ENCODE measurements at places on chromosomes 7 and 10.

DNA sequence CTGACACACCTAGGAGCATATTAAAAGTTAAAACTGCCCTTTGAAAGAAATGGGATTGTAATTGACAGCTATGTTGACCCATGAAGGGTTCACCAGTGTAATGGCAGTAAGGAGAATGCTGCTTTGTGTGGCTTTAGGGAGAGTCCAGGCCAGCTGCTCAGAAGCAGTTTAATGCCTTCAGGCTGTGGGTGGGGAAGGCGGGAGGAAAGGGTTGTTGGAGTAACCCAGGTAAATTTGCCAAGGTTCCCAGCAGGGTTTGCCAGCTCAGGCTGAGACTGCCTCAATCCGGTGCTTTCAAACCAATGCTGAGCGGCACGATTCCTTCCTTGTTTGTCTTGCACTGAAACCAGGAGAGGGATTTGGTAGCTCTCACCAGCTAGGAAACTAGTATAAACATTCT lies 637.2 kb downstream of the INHBA start:
- no peak for DNase-seq

- no peak for DNase-seq
Measured at GRCh38 chr7:2276107-2276506, 34.1 kb downstream of the NUDT1 start.

DNA sequence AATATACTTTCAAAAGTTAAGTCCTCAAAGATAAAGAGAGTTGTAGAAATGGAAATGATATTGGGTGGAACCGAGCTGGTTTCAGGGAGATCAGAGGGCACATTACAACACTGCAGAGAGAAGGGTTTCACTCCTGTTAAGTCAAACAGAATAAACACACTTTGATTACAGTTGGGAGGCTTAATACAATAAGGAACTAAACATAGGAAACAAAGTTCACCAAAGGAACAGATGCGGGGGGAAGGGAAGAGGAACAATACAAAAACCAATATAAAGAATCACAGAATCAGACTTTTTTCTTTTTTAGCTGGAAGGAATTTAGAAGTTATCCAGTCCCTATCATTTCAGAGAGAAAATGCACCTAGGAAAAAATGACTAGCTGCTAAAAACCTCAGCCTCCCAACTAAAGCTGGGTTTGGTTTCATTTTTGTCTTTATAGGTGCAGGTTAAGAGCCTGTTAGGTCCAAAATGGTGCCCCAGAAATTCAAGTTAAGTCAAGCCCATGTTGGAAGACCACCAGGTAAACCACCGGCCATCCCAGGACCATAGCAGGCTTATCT lies 81.9 kb downstream of the DNMBP start:
- DNase-seq = no peak

GRCh38 chr10:58104351-58104751 lies 163.3 kb downstream of the IPMK start:
- no peak for DNase-seq

GRCh38 chr10:78807504-78808203 lies 261.1 kb upstream of the ZMIZ1 start:
- no peak for DNase-seq

GRCh38 chr10:60714233-60714632 lies 64.0 kb upstream of the CDK1 start:
- DNase-seq = peak; percentile 40

GRCh38 chr10:130934293-130935127 lies 377.0 kb downstream of the TCERG1L start:
- DNase-seq = no peak
